ENCODE measurements at places on chromosomes 6 and 20.

- DNase-seq: no peak
These were observed 39.8 kb upstream of the SNAP25 start for GRCh38 chr20:10178727-10179313.

- DNase-seq: no peak
These were observed 133.8 kb downstream of the BACH2 start for GRCh38 chr6:90162648-90163387.

DNA sequence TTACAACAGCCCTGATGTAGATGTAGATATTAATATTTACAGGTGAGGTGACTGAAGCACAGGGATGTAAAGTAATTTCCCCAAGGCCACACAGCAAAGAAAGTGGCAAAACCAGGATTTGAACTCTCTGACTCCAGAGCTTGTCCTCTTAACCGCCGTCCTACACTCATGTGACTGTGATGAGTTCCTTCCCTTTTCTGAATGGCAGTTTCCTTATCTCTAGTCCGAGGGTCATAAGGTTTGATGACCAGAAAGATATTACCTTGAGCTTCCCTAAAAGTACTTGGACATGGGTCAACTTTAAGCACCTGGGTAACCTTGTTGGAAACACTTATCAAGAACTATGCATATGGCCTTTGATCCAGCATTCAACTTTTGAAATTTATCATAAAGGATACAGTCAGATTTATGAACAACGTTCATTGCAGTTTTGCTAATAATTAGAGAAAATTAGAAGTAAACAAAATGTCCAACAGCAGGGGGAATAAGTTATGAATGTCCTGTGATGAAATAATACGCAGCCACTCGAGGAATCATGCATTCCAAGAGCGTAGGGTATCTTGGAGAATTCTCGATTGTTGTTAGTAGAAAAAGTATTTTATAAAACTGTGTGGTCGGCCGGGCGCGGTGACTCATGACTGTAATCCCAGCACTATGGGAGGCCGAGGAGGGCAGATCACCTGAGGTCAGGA, 2.3 kb upstream of the TLDC2 start:
- no peak for DNase-seq

DNA sequence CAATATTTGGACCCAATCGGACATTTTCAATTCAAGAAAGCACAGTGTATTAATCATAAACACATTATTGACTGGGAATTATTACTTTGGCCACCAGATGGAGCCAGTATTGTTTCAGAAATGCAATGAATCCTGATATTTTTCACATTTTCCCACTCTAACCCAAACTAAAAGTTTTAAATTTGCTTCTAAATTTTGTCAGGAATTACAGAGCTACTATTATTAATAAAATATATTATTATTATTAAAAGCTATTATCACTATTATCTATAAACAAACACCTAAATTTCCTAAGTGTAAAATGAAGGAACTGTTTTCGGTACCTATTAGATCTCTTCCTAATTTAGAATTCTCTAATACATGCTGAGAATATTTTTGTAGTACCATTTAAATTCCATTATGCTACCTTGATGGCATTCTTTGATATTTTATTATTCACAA, 245.3 kb downstream of the OGFRL1 start:
- DNase-seq: no peak

GRCh38 chr20:309306-309840, 12.0 kb downstream of the ZCCHC3 start:
- no peak for DNase-seq

DNA sequence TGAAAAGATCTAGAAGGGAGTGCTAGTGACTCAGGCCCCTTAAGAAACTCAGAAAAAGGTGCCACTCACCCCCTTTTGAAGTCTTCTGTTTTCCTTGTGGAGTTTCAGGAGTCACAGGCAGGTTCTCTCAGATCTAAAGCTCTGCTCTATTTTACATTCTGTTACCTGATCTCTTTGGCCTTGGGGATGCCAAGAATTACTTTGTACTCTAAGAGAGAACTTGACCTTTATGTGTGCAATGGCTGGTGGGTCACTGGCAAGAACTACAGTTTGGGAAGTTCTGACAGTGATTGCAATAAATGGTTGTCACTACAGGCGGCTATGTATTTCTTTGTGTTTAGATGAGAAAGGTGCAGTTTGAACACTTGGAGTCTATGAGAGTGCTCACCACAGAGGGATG, 24.2 kb upstream of the ENPP4 start:
- no peak for DNase-seq

DNA sequence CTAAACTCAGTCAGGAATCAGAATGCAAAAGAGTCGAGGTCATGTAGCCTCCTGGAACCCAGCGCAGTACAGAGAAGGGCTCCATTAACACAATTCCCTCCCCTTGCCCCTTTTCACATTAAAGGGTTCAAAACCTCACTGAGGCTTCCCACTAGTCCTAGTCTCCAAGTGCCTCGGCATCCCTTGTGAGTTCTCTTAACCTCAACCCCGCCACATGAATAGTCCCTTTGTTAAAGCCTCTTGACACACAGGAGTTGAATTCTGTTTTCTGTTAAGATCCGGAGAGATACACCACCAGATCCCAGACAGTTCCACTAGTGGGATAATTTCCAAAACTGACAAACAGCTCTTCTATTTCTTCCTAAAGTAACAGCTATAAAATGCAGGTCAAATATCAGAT, 17.8 kb downstream of the PTPRT start:
- no peak for DNase-seq

DNA sequence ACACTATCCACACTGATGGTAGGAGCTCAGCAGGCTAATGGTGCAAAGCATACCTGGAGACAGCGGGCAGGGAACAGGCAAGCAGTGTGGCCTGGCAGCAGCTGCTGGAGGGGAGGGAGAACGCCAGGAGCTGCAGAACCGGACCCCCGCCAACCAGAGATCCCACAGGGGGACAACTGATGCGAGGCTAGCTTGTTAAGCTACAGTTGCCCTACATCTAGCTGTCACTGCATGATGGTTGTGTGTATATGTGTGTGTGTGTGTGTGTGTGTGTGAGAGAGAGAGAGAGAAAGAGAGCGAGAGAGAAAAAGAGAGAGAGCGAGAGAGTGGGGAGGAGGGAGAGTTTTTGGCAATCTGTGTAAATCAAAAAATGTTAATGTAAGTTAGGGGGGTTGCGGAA, 69.7 kb upstream of the NHSL1 start:
- DNase-seq: no peak

GRCh38 chr20:53205046-53205445, 232.9 kb downstream of the TSHZ2 start:
- DNase-seq: no peak

GRCh38 chr20:39206899-39207564, 244.9 kb downstream of the DHX35 start:
- no peak for DNase-seq

GRCh38 chr20:8693709-8694108, 375.2 kb upstream of the PLCB4 start:
- DNase-seq: no peak

- no peak for DNase-seq
These were observed 197.5 kb downstream of the BCKDHB start for GRCh38 chr6:80304014-80304413.

- DNase-seq: no peak
These were observed 53.0 kb upstream of the DTNBP1 start for GRCh38 chr6:15715851-15716250.

- no peak for DNase-seq
These were observed 9.1 kb downstream of the RIPK1 start for GRCh38 chr6:3077430-3077829.

DNA sequence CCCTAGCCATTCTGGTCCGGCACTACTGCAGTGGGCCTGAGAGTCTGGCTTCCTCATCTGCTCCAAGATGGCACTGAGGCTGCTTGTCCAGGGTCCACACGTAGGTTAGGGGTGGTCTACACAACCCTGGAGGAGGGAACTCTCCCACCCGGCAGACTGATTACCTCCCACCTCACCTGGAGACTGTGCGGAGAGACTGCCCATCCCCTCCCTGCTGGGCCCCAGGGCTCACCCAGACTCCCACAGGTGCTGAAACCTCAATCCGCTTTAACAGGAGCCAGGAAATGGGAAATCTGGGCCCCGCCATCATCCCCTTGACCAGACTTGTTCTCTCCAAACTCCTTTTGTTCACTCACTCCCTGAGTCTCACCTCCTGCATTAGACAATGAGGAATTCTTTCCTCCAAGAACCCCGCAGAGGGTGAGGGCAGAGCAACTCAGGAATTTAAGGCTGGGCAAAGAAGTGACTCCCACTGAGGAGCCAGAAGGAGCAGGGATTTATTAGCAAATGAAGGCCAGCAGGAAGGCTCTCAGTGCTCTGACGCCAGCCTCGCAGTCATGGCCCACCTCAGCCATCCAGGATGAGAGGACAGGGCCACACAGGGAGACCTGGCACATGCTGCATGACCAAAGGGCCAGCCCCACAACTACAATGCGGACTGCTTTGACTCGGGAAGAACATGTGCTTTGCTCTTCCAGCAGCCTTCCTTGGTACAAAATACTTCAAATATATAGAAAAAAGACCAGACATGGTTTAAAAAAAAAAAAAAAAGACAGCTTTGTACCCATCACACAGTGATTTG, 53.0 kb downstream of the CDK5RAP1 start:
- DNase-seq: no peak

DNA sequence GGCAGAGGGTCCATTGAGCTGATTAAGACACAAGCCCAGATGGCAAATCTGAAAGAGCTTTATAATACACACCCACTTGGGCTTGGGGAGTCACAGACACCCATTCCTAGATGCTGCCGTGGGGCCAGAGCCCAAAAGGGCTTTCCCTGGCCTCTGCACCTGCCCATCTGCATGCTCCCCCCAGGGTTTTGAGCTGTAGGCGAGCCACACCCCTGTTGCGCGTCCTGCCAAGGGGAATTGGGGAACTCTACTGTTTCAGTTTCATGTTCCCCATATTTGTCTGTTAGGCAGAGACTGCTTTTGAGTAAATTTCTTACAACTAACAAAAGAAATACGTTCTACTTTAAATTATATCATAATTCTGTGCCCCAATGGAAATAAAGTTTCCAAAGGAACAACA, 52.9 kb upstream of the FNDC1 start:
- no peak for DNase-seq

GRCh38 chr20:13274275-13274861, 53.3 kb downstream of the ISM1 start:
- DNase-seq: no peak

- DNase-seq: no peak
These were observed 202.3 kb downstream of the GMDS start for GRCh38 chr6:2042956-2043648.

GRCh38 chr6:141957271-141957670, 175.5 kb upstream of the GJE1 start:
- no peak for DNase-seq

- DNase-seq: no peak
These were observed 8.1 kb upstream of the ARFGAP1 start for GRCh38 chr20:63264519-63264918.

- DNase-seq: no peak
These were observed 48.2 kb downstream of the RBM38 start for GRCh38 chr20:57439432-57439831.

DNA sequence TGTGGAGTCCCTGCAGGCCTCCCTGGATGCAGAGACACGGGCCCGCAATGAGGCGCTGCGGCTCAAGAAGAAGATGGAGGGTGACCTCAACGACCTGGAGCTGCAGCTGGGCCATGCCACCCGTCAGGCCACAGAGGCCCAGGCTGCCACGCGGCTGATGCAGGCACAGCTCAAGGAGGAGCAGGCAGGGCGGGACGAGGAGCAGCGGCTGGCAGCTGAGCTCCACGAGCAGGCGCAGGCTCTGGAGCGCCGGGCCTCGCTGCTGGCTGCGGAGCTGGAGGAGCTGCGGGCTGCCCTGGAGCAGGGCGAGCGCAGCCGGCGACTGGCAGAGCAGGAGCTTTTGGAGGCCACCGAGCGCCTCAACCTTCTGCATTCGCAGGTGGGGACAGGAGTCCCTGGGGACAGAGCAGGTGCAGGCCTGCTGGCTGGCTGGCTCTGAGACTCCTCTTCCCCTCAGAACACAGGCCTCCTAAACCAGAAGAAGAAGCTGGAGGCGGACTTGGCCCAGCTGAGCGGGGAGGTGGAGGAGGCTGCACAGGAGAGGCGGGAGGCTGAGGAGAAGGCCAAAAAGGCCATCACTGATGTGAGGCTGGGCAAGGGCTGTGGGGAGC, 44.7 kb downstream of the MYH7B start:
- DNase-seq: no peak

DNA sequence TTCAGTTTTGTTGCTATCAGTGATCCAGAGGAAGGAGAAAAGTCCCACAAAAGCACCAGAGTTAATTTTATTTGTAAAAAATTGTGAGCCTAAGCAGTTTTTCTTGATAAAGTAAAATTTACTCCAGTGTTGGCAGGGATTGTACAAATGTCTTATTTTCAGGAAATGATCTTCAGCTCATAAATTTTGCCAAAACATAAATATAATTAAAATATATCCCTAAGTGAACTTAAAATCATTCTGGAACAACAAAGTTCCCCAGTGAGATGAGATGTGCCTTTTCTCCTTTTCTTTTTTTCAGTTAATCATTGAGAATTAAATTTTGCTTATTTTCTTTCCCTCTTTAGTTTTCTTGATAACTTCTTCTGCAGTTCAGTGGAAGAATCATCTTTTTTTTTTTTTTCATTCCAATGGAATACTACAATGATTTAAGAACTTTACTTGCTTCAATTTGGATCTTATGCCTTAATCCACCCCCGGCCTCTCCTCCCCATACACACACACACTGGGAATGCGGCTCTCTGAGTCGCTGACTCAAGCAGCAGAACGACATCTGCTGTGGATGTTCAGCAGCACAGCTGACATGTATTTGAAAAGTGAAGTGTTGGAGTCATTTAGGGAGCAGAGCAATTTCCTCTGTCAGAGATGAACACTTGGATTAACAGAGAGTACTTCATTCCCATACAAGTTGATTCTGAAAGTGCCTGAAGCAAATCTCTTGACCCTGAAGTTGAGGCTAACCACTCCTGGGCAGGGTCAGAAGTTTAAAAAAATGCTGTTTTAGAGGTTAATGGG, 27.7 kb upstream of the LAMA4 start:
- no peak for DNase-seq

- DNase-seq: no peak
These were observed 8.4 kb upstream of the GPSM3 start for GRCh38 chr6:32200711-32201475.

DNA sequence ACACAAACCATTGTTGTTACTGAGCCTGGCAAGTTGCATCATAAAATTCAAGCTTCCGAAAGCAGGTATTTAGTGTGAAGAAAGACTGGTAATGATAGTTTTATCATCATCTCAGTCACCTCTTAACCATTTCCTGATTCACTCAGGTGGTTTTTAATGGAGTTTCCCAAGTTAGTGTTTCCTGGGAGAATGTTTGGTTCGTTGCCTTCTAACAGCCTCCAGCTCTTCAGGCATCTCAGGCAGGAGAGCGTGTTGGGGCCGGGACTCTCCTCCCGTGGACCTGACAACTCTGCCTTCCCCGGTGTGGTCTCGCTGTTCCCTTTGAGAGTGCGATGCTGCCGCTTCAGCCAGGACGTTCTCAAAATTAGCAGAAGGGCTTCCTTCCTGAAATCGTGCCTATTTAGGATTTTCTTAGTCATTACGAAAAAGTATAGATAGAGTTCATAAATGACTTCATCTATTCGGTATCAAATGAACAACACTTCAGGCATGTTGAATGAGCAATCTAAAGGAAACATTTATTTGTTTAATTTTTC, 105.0 kb upstream of the QKI start:
- no peak for DNase-seq

GRCh38 chr20:42484335-42484734, 705.4 kb downstream of the PTPRT start:
- DNase-seq: no peak

- no peak for DNase-seq
These were observed 94.3 kb downstream of the RAMACL start for GRCh38 chr6:166492092-166492741.

All from NCI-H1930 (cell line).